Right ventricle myocardium inferior (tissue), 1 donor: ENCODE measurements at places on chromosomes 5 and 9. TPM values are rescaled to one million over a fixed set of nuclear protein-coding genes. Genes with fewer than 3 reads are reported as not detected.

FCN2 gene
- total RNA-seq = not detected

NOXA1 gene
- total RNA-seq = 2.2 TPM

GKAP1 gene
- 26.4 TPM for total RNA-seq

N4BP3 gene
- 2.9 TPM for total RNA-seq

ADGRV1 gene
- not detected for total RNA-seq
